ENCODE measurements at places on chromosomes 7 and 10.

- DNase-seq, result no peak
Measured at GRCh38 chr10:42952349-42952748, 124.5 kb upstream of the RET start.

- peak; percentile 96 for DNase-seq
Measured at GRCh38 chr7:32583791-32584190, 88.5 kb downstream of the AVL9 start.

- DNase-seq, result no peak
Measured at GRCh38 chr7:34840176-34840785, 182.3 kb downstream of the NPSR1 start.

- peak; percentile 46 for DNase-seq
Measured at GRCh38 chr7:41628901-41629300, 74.0 kb downstream of the INHBA start.

GRCh38 chr10:22780474-22780885 is 66.1 kb upstream of the PIP4K2A start:
- DNase-seq, result no peak

GRCh38 chr7:25515633-25516275 is 287.5 kb upstream of the NPVF start:
- DNase-seq, result no peak

DNA sequence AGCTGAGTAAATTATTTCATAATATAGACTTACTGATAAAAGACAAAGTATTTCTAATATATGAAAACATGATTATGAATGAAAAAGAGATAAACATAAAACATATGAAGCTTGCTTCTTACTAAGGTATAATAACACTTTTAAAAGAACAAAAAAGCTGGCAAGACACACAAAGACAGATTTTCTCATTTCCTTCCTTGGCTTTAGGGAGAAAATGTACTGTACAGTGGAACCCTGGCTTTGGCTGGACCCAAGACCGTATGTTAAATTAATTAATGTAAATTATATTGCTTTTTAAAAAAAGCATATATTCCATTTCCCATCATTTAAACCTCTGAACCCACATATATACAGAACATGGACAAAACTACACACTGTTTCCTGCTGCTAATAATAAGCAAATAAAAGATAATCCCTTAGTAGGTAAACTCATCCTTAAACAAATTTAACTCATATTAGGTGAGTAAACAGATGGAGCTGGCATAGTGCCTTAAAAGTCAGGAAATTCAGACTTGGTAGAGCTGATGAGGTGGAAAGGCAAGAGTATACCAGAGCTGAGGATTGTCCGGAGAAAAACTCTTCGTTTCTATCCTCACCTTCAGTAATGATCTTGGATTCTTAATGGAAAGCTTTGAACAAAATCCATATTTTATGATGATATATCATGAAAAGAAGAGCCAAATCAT is 1016.4 kb upstream of the KCND2 start:
- DNase-seq, result no peak

DNA sequence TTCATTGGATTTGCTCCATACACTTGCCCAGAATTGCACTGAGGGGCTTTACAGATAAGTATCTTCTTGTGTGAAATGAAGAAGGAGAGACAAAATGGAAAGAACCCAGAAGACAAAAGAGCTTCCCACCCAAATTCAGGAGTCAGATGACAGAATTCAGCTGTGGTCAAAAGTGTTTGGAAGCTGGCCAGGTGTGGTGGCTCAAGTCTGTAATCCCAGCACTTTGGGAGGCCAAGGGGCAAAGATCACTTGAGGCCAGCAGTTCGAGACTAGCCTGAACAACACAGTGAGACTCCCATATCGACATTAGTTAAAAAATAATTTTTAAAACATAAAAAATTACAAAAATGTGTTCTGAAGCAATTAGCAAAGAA is 27.1 kb downstream of the DUSP5 start:
- DNase-seq, result no peak

GRCh38 chr10:59177836-59178235 is 1.4 kb downstream of the PHYHIPL start:
- DNase-seq, result no peak

DNA sequence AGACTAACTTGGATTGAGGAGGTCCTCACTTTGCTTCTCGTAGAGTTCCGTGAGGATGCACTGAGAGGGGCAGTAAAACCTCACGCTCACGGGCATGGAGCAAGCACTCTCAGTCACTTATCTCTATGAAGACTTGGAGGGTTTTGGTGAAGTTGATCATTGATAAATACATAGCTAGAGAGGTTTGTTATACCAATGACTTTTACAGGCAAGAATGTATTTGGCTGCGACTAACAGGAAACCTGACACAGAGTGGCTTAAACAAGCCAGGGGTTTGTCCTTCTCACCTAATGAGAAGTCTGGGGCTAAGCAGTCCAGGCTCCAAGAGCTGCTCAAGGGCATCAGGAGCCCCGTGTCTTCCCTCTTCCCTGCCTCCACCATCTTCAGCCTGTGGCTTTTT is 6.1 kb downstream of the BICC1 start:
- DNase-seq, result no peak

GRCh38 chr10:86321568-86321967 is 45.0 kb downstream of the GRID1 start:
- no peak for DNase-seq

DNA sequence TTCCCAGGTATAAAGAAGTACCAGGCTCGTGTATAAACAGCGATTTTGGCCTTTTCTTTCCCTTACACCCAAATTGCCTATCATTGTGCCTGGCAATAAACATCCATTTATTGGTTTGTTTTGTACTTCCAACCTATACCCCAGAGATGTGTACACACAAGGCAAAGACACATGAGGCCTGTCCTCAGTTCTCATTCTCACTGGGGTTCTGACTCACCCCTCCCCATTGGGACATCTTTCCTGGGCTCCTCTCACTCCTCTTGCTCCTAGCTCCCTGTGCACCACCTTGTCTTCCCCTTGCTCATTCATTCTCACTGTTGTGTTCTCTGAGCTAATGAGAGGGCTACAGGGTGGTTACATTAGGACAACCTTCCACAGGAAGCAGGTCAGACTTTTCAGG is 240.7 kb downstream of the ANK3 start:
- no peak for DNase-seq

DNA sequence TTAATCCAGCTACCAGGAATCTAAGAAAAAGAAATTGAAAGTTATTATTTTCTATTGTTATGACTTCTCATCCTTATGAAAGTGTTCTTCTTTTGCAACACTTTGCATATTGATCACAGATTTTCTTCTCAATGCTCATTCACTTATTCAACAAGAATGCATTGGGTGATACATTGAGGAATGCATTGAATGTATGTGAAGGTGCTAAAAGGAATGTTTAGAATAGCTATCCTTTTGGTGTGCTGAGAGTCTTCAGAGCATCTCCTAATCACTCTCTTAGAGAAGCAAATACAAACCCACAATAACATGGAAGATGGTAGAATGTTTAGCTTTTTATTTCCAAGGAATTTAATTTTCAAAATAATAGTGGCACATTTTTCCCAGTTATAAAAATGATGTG is 122.1 kb upstream of the KMT2E start:
- peak; percentile 14 for DNase-seq

DNA sequence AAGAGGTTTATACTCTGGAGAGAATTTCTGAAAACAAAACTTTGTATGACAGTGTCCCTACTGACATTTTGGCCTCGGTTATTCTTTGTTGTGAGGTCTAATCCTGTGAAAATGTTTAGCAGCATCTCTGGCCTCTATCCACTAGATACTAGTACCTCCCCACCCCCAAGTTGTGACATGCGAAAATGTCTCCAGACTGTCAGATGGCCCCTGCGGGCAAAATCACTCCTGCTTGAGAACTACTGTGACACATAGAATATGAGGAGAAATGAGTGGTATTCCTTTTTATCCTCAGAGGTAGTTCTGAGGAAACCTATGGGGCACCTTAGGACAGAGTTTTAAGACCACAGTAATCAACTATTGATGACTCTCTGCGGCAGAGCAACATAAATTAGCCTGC is 315.3 kb upstream of the HGF start:
- DNase-seq, result no peak

DNA sequence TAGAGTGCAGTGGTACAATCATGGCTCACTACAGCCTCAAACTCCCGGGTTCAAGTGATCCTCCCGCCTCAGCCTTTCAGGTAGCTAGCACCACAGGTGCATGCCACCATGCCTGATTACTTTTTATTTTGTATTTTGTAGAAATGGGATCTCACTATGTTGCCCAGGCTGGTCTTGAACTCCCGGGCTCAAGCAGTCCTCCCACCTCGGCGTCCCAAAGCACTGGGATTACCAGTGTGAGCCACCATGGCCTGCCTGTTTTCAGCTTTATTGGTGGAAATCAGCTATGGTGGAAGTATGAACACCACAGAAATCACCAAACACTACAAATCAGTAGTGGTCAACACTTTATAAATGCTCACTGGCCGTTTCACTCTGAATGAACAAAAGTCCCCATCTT is 299.9 kb upstream of the LYZL1 start:
- DNase-seq, result no peak

- DNase-seq, result peak; percentile 39
Measured at GRCh38 chr7:46933596-46933995, 648.3 kb downstream of the TNS3 start.

DNA sequence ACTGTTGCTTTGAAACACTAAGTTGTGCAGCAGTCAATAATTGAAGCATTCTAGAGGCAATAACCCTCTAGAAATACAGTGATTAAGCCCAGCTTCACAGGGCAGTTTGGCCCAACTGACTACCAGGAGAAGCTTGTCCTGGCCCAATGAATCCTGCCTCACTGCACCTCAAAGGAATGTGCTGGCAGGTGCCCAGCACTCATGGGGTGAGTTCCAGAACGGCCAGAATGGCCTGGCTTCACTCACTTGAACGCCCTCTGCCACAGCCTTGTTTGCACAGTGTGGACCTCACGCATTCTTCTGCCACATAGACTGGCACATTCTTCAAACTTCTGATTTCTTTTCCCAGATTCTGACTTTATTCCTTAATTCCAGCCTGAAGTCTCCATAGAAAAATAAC is 6.6 kb upstream of the ITIH2 start:
- no peak for DNase-seq

DNA sequence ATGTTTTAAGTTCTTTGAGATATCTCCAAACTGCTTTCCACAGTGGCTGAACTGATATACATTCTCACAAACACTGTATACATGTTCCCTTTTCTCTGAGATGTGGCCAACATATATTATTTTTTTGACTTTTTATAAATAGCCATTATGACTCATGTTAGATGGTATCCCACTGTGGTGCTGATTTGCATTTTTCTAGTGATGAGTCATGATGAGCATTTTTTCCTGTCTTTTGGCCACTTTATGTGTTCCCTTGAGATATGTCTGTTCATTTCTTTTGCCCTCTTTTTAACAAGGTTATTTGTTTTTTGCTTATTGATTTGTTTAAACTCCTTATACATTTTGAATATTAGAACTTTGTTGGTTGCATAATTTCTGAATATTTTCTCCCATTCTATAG is 1055.1 kb downstream of the NXPH1 start:
- peak; percentile 91 for DNase-seq

GRCh38 chr10:101111547-101111946 is 19.6 kb upstream of the TLX1 start:
- DNase-seq, result no peak

DNA sequence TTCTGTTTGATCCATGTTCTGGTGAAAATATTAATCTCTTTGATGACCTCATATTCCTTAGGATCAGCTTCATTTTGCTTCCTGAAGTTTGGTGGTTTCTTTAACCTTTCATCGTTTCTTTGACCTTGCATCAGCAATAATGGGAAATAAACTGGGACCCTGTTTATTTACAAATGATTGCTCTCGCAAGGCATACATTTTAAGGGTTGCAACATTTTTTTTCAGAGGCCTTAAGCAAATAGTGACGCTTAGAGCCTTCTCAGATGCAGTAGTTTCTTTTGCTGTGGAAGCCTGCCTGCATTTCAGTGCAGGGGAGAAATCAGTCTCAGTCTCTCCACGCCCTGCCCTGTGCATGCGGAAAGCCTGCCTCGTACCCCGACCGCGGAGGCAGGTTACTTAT is 139.1 kb upstream of the NPS start:
- no peak for DNase-seq

GRCh38 chr7:155820246-155820645 is 8.0 kb upstream of the SHH start:
- DNase-seq, result no peak

DNA sequence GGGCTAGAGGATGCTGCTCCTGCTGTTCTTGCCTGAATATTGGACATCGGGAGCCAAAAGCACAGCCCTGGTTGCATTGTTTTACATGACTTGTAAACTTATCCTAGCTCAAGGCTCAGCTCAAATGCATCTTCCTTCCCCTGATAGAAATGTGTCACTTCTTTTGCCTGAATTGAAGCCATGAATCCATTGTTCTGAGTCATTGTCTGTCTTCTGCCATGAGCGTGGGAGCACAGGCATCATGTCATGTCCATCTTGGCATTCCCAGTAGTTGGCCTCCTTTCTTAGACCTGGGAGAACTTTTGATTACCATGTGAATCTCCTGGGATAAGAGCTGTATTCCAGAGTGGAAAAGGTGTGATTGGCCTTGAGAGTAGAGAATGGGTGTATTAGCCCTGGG is 54.1 kb upstream of the OPN4 start:
- no peak for DNase-seq

- no peak for DNase-seq
Measured at GRCh38 chr10:51532044-51532443, 167.4 kb downstream of the CSTF2T start.

DNA sequence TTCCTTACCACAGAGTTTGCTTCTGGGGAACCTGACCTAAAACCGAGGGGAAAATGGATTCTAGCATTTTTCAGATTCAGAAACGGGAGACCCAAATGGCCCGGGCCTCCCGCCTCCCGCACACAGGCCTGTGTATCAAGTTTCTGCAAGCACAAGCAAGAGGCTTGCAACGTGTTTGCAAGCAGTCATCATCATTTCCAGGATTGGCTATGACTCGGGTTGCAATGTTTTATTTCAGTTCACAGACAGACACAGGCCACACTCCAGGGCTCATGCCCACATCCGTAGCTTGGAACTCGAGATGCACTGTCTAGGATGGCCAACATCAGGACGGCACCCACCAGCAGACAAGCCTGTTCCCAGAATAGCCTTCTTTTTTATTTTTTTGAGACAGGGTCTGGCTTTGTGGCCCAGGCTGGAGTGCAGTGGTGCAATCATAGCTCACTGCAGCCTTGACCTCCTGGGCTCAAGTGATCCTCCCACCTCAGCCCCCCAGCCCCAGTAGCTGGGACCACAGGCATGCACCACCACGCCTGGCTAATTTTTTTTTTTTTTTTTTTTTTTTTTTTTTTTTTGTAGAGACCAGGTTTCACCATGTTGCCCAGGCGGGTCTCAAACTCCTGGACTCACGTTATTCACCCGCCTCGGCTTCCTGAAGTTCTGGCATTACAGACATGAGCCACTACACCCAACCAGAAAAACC is 68.1 kb upstream of the FOXK1 start:
- peak; percentile 87 for DNase-seq

DNA sequence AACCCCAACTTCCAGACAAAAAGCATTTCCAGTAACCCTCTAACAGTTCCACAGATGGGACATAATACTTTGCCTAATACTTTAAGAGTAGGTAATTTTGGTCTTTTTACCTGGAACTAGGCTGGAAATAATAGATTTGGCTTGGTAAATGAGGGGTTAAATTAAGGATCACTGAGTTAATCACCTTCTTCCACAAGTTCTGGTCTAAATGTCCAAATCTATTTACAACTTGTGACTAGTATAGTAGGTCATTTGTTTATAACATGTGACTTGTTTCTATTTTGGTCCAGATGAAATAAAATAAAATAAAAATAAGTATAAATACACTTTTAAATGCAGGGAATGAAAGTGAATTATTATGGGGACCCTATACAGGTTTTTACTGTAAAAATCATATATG is 80.1 kb downstream of the PRKCQ start:
- no peak for DNase-seq

GRCh38 chr7:43872406-43873110 is 3.2 kb upstream of the MRPS24 start:
- peak; percentile 77 for DNase-seq

Data from fibroblast of upper back skin (primary cell).